ENCODE measurements at places on chromosomes 1 and 21.
A peak's percentile ranks its signal among the peaks of the same experiment; 100 is the strongest.

DNA sequence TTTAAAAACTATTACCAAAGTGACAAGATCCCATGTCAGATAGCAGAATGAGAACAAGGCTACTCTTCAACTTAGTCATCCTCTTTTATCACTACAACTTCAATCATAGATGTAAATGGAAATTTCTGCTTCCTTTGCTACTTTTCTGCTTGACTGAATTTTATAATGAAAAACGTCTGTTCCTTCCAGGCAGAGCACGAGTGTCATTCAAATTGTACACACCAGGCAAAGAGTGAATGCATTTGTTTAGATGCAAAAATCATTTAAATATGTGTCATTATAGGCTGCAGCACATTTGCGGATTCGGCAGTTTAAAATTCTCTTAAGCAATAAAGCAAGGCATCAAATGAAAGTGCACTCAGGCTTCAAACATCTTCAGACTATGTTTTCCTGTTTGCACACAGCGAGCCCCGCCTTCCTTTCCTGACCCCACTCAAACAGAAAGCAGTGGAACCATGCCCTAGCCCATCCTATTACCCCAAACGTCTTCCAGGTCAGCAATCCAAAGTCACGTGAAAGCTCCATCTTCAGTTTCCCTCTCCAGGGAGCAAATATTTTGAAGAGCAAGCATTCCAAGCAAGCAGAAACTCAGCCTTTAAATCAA lies 99.6 kb downstream of the APP start:
- DNase-seq: no peak

- DNase-seq: no peak
These were observed 44.8 kb upstream of the ABCG1 start for GRCh38 chr21:42174173-42174572.

- DNase-seq: peak; percentile 79
These were observed 8.8 kb upstream of the GUCA2A start for GRCh38 chr1:42173155-42173933.

- no peak for DNase-seq
These were observed at the start of gene MASP2 for GRCh38 chr1:11046625-11047365. MASP2 (minus strand) TSS chr1:11047239; CDS start chr1:11047207, 32 bp downstream.

GRCh38 chr1:167373398-167373797 lies 144.9 kb downstream of the CD247 start:
- no peak for DNase-seq

- DNase-seq: no peak
These were observed 115.9 kb downstream of the HIVEP3 start for GRCh38 chr1:41802532-41803501.

- DNase-seq: no peak
These were observed 335.7 kb upstream of the NCAM2 start for GRCh38 chr21:20662514-20662913.

GRCh38 chr1:230212405-230212936 lies 145.4 kb downstream of the GALNT2 start:
- no peak for DNase-seq

- no peak for DNase-seq
These were observed 8.7 kb downstream of the PRRC2C start for GRCh38 chr1:171494076-171494475.

DNA sequence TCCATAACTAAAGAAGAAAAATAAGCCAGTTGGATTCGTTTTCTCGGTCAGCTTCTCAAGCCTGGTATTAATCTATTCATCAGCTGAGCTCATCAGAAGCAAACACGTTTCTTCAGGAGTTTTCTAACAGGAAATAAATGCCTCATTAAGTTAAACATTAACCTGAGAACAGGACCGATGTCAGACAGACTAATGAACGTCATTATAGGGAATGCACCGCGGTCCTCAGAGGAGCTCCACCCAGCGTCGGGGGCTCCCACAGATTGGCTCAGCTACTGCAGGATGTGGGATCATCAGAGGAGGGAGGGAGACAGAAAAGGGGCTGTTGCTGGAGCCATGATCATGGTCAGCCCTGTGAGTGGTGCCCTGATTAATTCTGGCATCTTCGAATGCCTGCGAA lies 615.4 kb downstream of the PTPRU start:
- no peak for DNase-seq

Measured in NCI-H1092 treated with DMSO at 0.1 percent for 48 hours (cell line).